ENCODE measurements at places on chromosomes 6 and 20.

DNA sequence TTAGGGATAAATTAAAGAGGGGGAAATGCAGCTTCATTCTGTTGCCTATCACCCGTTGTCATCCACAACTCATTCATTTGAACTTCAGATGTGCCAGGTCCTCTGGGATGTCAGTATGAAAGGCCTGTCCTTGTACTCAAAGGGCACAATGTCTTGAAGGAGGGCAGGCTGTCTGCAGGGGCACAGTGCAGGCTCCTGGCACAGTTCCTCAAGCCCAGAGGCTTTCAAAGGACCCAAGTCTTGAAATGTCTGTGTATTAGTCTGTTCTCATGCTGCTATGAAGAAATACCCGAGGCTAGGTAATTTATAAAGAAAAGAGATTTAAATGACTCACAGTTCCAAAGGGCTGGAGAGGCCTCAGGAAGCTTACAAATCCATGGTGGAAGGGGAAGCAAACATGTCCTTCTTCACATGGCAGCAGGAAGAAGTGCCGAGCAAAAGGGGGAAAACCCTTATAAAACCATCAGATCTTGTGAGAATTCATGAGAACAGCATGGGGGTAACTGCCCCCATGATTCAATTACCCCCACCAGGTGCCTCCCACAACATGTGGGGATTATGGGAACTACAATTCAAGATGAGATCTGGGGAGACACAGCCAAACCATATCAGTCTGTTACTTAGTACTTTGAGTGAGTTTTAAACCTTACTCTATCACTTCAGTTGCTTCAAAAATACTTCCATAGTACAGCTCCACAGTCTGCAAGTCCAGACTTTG, 9.4 kb downstream of the SNX9 start:
- no peak for DNase-seq

GRCh38 chr6:113645986-113646385, 211.2 kb upstream of the MARCKS start:
- no peak for DNase-seq

- peak; percentile 46 for DNase-seq
These were observed 11.8 kb upstream of the CAP2 start for GRCh38 chr6:17381424-17382147.

GRCh38 chr6:69867639-69867976, 1.3 kb downstream of the COL19A1 start:
- DNase-seq, result peak; percentile 56

GRCh38 chr6:150006961-150007464, 18.3 kb downstream of the RAET1L start:
- peak; percentile 36 for DNase-seq

DNA sequence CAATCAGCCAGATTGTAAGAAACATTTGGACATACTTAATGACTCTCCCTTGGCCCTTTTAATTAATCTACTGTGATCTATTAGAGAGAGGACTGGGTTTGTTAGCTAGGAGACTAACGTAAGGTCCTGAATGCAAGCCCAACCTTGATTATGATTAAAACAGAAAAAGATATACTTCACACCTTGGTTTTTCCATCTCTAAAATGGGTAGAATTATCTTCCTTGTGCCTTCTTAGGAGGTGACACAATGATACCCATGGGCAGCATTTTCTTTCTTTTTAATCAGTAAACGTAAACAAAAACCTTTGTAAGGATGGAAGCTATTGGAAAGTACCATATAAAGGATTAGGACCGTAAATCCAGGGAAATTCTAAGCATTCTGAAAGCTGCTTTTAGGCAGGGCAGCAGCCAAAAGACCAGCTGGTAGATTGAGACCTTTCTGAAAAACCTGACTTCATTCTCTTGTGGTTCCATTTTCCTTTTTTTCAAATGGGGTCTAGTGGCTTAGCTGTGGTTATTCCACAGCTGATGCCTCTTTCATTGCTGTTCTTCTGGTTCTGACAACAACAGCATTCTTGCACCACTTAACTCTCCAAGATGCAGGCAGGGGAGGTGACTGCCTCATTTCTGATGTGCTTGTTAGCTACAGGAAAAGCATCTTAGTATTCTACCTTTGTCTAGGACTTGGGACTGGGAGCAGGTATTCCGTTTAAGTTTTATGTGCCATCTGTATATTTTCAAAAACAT, 27.4 kb downstream of the RREB1 start:
- DNase-seq, result no peak

DNA sequence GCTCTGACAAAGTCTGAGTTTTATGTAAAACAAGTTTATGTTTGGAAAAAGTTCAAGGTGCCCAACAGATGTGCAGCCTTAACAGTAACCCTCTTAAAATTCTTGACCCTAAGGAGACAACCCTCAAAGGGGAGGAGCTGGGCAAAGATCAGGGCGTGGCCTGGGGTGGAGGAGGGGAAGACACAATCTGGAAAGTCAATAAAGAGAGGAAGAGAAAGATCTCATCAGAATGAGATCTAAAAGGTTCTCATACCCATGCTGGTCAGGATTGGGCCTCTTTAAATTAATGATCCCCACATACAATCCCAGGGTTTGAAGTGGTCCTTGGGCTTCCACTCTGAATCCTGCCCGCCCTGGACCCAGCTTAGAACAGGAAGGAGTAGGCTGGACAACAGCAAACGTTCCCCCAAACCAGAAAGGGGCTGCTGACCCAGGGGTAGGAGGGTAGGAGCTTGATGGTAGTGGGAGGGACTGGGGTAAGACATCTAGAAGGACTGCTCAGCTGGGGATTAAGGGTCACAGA, 33.0 kb downstream of the FOXP4 start:
- peak; percentile 87 for DNase-seq

DNA sequence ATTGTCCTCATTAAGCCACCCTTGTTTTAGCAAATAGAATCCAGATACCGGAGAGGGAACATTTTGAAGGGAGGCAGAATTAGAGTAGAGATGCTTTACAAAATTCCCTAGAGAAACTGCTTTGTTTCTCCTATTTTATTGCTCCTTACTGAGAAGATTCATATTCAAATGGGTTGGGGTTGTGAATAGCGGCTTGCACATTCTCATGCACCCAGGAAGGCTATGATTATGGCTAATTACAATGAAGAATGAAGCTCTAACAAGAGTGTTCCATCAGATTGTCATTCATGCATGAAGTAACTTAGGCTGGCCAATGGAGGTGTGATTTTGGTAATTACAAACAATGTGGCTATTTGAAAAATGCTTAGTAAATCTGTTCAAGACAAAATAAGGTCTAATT, 129.6 kb downstream of the PACRG start:
- no peak for DNase-seq
